Neuronal stem cell (in vitro differentiated cells): ENCODE measurements at places on chromosomes 1 and 21.
A peak's percentile ranks its signal among the peaks of the same experiment; 100 is the strongest.

DNA sequence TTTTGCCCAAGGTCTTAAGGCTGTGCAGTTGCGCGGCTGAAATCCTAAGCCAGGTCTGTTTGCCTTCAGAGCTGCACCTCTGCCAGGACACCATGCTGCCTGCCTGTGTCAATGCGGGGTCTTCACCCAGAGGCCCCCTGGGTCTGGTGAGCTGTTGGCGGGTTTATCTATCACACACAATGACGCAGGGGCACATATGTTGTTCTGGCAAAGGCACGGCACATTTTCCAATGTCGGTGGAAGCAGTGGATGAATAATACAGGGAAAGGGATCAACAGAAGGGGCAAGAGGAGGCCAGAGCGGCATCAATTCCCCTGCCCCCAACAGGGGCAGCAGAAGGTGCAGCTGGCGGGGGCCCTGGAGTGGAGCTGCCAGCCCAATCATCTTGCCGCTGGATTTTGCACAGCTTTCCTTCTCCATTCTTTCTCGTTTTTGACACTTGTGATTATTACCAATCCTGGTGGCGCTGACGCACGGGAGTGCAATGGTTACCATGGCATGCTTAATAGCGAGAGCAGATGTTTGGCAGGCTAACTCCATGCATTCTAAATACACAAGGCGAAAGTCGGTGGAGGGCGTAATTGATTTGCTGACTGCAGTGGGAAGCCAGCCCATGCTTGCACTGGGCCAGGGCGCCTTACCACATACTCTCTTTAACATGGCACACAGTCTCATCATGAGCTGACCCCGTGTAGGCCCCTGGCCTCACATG lies 45.8 kb upstream of the CYP2J2 start:
- H3K27ac ChIP-seq: no peak overlapping the region
- no peak for DNase-seq
- peaks cover 31% of the 10 kb centered on the region for H3K27me3 ChIP-seq
- H3K4me1 ChIP-seq: no peaks in the 10 kb centered on the region
- no peak overlapping the region for H3K4me3 ChIP-seq

DNA sequence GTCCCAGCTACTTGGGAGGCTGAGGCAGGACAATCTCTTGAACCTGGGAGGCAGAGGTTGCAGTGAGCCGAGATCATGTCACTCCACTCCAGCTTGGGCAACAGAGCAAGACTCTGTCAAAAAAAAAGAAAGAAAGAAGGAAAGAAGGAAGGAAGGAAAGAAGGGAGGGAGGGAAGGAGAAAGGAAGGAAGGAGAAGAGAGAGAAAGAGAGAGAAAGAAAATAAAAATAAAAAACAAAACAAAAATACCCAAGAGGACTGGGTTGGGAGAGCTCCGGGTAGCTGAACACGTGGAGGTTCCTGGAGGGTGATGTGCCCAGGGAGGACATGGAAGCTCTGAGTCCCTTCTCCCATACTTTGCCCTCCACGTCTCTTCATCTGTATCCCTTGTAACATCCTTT lies 45.7 kb upstream of the CITED4 start:
- no peak overlapping the region for H3K4me3 ChIP-seq
- no peaks in the 10 kb centered on the region for H3K4me1 ChIP-seq
- no peak for DNase-seq
- H3K27ac ChIP-seq: no peak overlapping the region
- no peaks in the 10 kb centered on the region for H3K36me3 ChIP-seq

DNA sequence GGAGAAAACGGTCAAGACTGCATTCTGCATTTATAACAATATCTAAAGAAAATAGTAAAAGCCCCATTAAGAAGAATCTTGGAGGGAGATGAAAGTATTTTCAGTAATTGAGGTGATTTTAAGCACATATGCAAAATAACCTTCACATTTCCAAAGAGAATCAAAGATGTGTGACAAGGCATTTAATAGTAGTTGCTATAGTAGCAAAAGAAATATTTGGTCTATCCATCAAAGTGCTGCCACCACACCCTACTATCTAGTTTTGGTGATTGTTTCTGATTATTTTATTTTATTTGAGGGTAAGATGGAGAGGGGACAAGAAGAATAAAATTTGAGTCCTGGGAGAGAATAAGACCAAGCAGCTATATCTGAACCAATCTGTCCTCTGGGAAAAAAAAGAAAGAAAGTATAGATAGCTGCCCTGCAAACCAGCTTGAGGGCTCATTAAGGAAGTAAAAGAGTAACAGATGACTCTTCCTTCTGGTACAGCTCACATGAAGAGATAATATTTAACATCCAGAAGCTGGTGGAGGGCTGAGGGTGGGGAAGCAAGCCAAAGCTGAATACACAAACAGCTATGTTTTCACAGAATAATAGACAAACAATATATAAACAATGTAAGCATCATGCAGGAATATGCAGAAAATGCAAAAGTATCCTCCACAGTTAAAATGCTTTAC lies 47.2 kb upstream of the RASAL2 start:
- H3K27me3 ChIP-seq: no peaks in the 10 kb centered on the region
- H3K4me1 ChIP-seq: no peaks in the 10 kb centered on the region
- no peaks in the 10 kb centered on the region for H3K36me3 ChIP-seq
- no peak overlapping the region for H3K27ac ChIP-seq
- DNase-seq: no peak

GRCh38 chr1:228837032-228837431 lies 101.8 kb downstream of the RHOU start:
- peaks cover 11% of the 10 kb centered on the region for H3K4me1 ChIP-seq
- H3K36me3 ChIP-seq: no peaks in the 10 kb centered on the region

DNA sequence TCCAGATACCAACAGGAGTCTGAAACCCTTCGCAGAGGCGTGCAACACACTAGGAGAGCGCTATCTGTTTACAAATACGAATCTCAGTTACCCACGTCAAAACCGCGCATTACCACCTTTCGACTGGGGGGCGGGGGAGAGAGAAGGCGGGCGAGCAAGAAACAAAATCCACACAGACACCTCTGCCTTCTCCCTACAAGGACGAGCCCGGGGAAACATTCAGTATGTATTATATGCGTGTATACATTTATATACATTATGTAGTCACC lies 722 bp downstream of the TUT4 start:
- H3K27me3 ChIP-seq: no peaks in the 10 kb centered on the region
- DNase-seq: peak; percentile 33
- H3K4me3 ChIP-seq: peak overlapping the region; percentile 97
- peak overlapping the region; percentile 94 for H3K27ac ChIP-seq
- H3K36me3 ChIP-seq: no peaks in the 10 kb centered on the region

DNA sequence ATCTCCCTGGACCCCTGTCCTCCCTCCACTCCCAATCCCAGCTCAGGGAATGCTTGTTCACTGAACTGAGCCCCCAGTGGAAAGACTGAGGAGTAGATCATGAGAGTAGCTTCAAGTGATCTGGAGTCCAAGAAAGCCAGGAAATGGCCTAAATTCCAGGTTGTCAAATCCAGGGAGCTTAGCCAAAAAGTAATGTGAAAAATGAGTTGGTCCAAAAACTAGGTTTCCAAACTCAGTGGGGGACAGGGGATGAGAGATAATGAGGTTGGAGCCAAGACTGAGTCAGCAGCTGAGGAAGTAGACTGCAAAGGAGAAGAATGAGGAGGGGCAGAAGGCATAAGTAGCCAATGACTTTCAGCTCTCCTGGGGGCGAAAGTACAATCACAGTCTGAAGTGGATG lies 284.1 kb upstream of the BEND5 start:
- H3K27ac ChIP-seq: no peak overlapping the region
- H3K4me3 ChIP-seq: no peak overlapping the region
- no peaks in the 10 kb centered on the region for H3K36me3 ChIP-seq
- H3K27me3 ChIP-seq: no peaks in the 10 kb centered on the region

- no peak overlapping the region for H3K27ac ChIP-seq
- no peaks in the 10 kb centered on the region for H3K27me3 ChIP-seq
- peaks cover 6% of the 10 kb centered on the region for H3K4me1 ChIP-seq
- no peaks in the 10 kb centered on the region for H3K36me3 ChIP-seq
- H3K4me3 ChIP-seq: no peak overlapping the region
Observed at GRCh38 chr1:87937831-87938395, 609.2 kb downstream of the LMO4 start.

- no peak for DNase-seq
- peaks cover 5% of the 10 kb centered on the region for H3K4me1 ChIP-seq
- H3K27me3 ChIP-seq: no peaks in the 10 kb centered on the region
- H3K4me3 ChIP-seq: no peak overlapping the region
- H3K27ac ChIP-seq: no peak overlapping the region
Observed at GRCh38 chr1:228429007-228429406, 12.3 kb upstream of the TRIM17 start.

DNA sequence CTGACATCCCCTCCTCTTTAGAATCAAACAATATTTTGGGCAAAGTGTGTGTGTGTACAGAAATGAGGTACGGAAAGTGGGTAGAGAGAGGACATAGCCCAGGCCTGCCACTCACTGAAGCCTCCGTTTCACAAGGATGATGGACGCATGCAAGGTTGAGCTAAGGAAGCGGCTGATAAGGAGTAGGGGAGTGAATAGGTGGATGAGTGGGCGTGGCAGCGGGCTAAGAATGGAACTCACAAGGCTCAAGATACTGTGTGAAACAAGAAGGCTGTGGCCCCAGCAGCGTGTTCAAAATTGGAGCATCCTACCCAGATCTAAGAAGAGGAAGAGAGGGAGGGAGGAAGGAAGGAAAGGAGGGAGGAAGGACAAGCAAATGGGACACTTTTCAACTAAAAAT lies 37.5 kb downstream of the VWA5B1 start:
- H3K36me3 ChIP-seq: no peaks in the 10 kb centered on the region
- no peaks in the 10 kb centered on the region for H3K4me1 ChIP-seq
- DNase-seq: no peak

DNA sequence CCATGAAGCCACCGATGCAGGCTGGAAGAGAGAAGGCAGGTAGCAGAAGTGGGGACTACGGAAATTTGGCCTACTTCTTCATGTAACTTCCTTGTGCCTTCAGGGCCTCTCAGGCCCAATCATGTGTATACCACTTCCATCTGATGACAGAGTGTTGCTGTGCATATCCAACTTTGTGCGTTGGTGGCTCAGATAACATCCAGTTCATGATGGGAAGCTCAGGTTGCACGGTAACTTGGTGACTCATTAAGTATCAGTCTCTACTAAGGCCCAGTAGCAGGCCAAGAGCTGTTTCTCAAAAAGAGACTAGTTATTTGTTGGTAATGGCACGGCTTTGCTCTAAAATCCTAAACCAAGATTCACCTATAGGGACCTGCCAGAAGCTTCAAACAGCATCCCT lies 117.6 kb downstream of the LTN1 start:
- no peak for DNase-seq
- peaks cover 15% of the 10 kb centered on the region for H3K36me3 ChIP-seq
- no peaks in the 10 kb centered on the region for H3K27me3 ChIP-seq

GRCh38 chr1:147635342-147635741 lies 35.0 kb downstream of the ACP6 start:
- no peak overlapping the region for H3K4me3 ChIP-seq
- peaks cover 2% of the 10 kb centered on the region for H3K36me3 ChIP-seq
- H3K27ac ChIP-seq: no peak overlapping the region
- no peaks in the 10 kb centered on the region for H3K4me1 ChIP-seq

GRCh38 chr1:92980732-92981647 lies 19.7 kb upstream of the DIPK1A start:
- no peaks in the 10 kb centered on the region for H3K36me3 ChIP-seq
- no peaks in the 10 kb centered on the region for H3K4me1 ChIP-seq
- no peak overlapping the region for H3K4me3 ChIP-seq
- H3K27ac ChIP-seq: no peak overlapping the region
- no peaks in the 10 kb centered on the region for H3K27me3 ChIP-seq

- H3K27ac ChIP-seq: no peak overlapping the region
- DNase-seq: no peak
- no peak overlapping the region for H3K4me3 ChIP-seq
- no peaks in the 10 kb centered on the region for H3K27me3 ChIP-seq
- no peaks in the 10 kb centered on the region for H3K4me1 ChIP-seq
Observed at GRCh38 chr1:75415187-75415586, 195.7 kb downstream of the SLC44A5 start.

DNA sequence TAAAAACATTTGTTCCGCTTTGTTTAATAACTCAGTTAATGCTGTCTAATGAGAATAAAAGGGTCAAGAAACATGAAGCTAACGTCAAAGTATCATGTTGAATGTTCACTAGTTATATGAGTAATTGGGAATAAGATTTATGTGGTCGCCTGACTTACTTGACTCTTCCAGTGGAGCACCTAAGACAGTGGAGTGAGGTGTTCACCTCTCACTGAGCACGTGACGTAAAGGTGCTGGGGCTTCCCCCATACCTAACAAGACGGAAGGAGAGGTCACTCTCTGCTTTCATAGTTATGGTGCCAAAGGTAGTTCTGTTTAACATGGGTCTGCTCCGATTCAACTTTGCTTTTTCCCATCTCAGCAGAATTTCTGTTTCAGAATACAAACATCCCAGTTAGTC lies 686 bp downstream of the KMO start:
- no peaks in the 10 kb centered on the region for H3K27me3 ChIP-seq
- H3K27ac ChIP-seq: no peak overlapping the region
- no peaks in the 10 kb centered on the region for H3K4me1 ChIP-seq
- H3K4me3 ChIP-seq: no peak overlapping the region
- no peak for DNase-seq

DNA sequence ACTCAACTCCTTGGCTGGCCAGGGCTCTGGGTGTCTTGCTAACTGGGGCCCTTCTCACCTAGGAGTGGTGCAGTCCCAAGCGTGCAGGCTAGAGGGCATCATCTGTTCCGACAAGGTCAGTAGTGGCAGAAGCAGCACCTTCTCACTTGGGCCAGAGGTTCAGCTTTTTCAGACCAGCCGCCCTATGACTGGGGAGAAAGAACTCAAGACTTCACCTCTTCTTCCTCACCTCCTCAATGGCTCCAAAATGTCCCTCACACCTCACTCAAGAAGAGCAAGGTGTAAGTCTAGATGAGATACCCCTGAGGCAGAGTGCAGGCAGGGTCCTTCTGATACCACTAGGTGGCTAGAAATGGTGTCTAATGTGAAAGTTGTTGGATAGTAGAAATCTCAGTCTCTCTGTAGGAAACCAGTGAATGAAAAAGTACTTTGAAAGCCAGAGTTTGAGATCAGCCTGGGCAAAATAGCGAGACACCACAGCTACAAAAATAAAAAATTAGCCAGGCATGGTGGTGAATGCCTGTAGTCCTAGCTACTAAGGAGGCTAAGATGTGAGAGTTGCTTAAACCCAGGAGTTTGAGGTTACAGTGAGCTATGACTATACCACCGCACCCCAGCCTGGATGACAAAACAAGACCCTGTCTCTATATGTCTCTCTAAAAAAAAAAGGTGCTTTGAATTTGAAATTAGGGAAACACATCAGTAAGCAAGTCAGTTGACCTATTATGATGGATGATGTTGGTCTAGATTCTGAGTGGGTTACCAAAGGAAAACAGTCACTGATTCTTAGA lies 8.6 kb upstream of the IL20 start:
- H3K4me3 ChIP-seq: no peak overlapping the region
- H3K27me3 ChIP-seq: no peaks in the 10 kb centered on the region
- H3K36me3 ChIP-seq: no peaks in the 10 kb centered on the region
- no peak for DNase-seq
- no peak overlapping the region for H3K27ac ChIP-seq
- no peaks in the 10 kb centered on the region for H3K4me1 ChIP-seq

DNA sequence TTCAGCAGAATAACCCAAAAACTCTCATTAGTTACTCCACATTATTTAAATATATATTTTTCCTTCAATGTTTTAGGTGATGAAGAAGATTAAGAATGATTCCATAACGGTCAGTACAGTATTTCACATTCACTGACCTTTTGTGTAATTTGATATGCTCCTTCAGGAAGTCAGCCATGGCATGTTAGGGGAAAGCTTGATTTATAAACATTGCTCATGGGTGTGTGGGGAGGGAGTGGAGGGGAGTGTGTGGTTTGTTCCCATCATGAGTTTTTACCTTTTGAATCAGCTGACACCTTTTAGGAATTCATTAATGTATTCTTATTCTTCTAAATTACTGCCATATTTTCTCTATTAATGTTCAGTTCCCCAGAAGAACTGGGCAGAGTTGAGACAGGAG lies 240.2 kb downstream of the ATG4C start:
- no peaks in the 10 kb centered on the region for H3K36me3 ChIP-seq
- H3K4me3 ChIP-seq: no peak overlapping the region
- peaks cover 2% of the 10 kb centered on the region for H3K4me1 ChIP-seq
- no peaks in the 10 kb centered on the region for H3K27me3 ChIP-seq
